ENCODE measurements at places on chromosomes 11 and 22. TPM values are rescaled to one million over a fixed set of nuclear protein-coding genes. Genes with fewer than 3 reads are reported as not detected.

TAF6L gene
- 13.5 TPM for total RNA-seq

GRCh38 chr11:100546714-100547113, 140.4 kb upstream of the ARHGAP42 start:
- DNase-seq, result no peak

DNA sequence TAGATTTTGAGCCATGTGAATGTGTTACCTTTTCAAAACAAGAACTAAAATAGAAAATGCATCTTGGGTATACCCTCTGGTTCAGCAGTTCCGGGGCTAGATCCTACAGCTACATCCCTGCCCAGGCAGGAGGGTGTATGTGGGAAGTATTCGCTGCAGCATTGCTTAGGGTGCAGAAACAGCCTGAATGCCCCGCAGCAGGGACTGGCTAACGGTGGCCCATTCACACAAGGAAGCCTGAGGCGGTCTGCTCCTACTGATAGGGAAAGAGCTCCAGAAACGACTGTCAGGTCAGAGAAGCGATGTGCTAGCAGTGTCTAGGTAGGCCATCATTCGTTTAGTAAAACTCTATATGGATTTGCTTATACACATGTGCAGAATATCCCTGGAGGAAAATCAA, 9.9 kb upstream of the RASL10A start:
- no peak for DNase-seq

GRCh38 chr11:47944632-47945031, 35.7 kb upstream of the PTPRJ start:
- no peak for DNase-seq

DNA sequence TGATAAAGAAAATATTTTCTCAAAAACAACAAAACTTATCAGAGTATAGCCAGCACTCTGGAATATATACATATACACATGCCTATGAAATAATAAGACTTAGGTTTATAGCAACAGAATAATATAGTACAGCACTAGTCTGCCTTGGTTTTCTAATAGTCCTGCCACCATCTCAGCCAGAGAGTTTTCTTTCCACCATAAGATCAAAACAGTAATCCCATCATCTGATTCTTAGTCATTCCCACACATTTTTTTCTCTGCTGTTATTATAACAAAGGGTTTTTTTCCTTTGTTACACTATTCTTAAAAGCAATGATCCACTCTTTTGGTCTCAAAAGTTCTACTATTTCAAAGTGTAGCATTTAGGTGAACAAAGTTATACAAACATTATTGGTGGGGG, 15.1 kb downstream of the MTMR2 start:
- DNase-seq, result no peak

GRCh38 chr11:116773203-116774097, 663 bp upstream of the BUD13 start:
- DNase-seq, result no peak

- no peak for DNase-seq
Observed at GRCh38 chr11:131907371-131907770, 537.0 kb downstream of the NTM start.

- DNase-seq, result no peak
Observed at GRCh38 chr11:2917842-2918490, 11.3 kb downstream of the PHLDA2 start.

All from psoas muscle (tissue), 8 donors.